ENCODE measurements at places on chromosomes 16 and 17.

GRCh38 chr16:52265446-52265861 lies 281.5 kb downstream of the TOX3 start:
- peak; percentile 2 for DNase-seq

GRCh38 chr17:5446786-5447185 lies 7.8 kb upstream of the C1QBP start:
- DNase-seq, result no peak

- DNase-seq, result peak; percentile 55
These were observed 257.6 kb upstream of the SDK2 start for GRCh38 chr17:73901661-73902415.

GRCh38 chr16:12625068-12625467 lies 178.6 kb downstream of the CPPED1 start:
- DNase-seq, result no peak

- DNase-seq, result no peak
These were observed 8.0 kb downstream of the CTRB1 start for GRCh38 chr16:75226550-75227360.

DNA sequence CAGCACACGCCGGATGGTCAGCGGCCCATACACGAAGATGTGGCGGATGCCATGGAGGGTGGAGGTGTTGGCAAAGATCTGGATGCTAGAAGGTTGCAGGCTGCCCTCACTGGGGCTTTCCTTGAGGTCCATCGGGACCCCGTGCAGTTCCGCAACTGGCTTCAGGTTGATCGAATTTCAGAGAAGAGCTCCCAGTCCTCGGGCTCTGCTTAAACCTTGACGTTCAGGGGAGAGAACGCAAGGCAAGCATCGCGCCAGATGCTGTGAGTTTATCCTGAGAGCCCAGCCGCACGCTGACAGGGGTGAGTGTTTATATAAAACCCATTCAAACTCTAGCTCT lies 98.7 kb upstream of the CCL2 start:
- no peak for DNase-seq

DNA sequence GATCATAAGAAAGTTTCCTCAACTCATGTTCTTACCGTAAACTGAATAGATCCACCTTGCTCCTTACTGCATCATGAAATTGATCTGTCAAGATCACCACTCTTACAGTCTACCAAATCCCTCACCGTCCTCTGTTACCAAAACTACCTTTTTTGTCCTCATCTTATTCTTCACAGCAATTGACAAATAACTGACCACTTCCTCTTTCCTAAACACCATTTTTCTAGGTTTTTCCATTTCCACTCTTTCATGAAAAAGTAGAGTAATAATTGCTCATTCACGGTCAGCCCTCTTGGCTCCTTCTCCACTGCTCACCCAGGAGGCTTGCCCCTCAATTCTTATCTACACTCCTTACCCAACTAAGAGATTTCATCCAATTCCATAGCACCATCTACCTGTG lies 44.9 kb downstream of the ABCA5 start:
- DNase-seq, result no peak

- peak; percentile 90 for DNase-seq
These were observed 11.0 kb downstream of the ACSM3 start for GRCh38 chr16:20774703-20775362.

DNA sequence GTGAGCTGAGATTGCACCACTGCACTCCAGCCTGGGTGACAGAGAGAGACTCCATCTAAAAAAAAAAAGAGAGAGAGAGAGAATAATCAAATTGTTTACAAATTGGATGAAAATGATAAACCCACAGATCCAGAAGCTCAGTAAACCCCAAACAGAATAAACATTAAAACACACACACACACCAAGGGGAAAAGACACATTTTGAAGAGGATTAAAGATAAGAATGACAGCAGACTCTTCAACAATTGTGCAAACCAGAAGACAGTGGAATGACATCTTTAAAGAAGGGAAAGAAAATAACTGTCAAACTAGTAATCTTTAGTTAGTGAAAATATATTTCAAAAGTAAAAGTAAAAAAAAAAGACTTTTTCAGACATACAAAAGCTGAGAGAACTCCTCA lies 64.4 kb upstream of the RPL38 start:
- no peak for DNase-seq

- no peak for DNase-seq
These were observed 15.0 kb upstream of the SPACA3 start for GRCh38 chr17:32976605-32977004.

All from hematopoietic multipotent progenitor cell treated with erythropoietin and hydrocortisone succinate and interleukin-3 and kit ligand, for 6 days (in vitro differentiated cells).